ENCODE measurements at places on chromosomes 2 and 18.

DNA sequence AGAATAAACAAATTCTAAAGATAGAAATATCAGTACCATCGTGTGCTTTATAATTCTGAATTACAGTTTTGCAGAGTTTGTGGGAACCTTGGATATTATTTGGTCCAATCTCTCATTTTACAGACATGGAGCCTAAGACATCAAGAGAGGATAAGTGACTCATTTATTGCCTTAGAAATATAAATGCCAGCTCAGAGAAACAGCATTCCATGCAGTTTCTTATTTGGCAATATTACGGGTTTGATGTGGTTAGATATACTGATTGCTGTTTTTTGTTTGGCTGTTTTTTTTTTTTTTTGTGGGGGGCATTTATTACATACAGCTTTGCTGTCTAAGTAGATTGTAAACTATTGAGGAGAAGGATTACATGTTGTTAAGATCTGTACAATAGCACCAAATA is 1241.1 kb upstream of the LRRTM1 start:
- no peak for DNase-seq

- DNase-seq = no peak
Measured at GRCh38 chr2:101002562-101003277, 631 bp downstream of the RPL31 start.

DNA sequence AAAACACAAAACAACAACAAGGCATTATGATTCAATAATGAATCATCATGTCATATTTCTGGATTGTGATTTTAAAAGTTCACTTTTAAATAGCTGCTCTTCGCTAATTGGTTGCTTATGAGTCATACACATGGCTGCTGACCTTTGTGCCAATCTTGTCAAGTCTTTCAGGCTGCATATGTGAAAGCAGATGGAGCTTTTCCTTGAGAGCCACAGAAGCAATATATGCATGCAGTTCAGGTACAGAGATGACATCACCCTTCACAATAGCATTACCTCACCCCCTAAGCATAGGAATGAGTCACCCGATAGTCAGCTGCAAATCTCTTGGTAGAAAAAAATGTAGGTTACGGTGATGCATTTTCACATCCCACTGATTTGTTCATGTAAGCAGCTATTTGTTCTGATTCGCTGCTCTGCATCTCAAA is 27.2 kb downstream of the EIF2AK3 start:
- DNase-seq = peak; percentile 54

- no peak for DNase-seq
Measured at GRCh38 chr2:67048314-67048713, 348.8 kb upstream of the ETAA1 start.

GRCh38 chr2:37324536-37324785 is 172 bp downstream of the PRKD3 start:
- no peak for DNase-seq

DNA sequence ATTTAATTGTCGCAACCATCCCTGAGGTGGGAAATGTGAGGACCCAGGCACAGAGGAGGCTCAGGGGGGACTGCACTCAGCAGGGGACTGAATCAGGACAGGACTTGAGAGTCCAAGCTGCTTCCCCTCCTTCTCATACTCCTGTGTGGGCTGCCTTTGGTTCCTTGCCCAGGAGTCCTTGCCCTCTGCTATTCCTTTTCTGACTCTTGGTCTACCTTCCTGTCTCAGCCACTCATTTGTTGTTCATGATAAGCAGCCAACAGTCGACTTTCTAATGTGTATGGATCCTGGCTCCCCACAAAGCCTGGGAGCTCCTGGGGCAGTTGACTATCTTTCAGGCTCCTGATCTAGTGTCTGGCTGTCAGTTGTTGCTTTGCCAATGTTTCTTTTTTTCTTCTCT is 28.3 kb downstream of the GATA6 start:
- no peak for DNase-seq
